Globus pallidus (tissue), 1 donor: ENCODE measurements at places on chromosomes 6 and 20.

- no peak for DNase-seq
Measured at GRCh38 chr20:9736373-9736772, 102.5 kb downstream of the PAK5 start.

DNA sequence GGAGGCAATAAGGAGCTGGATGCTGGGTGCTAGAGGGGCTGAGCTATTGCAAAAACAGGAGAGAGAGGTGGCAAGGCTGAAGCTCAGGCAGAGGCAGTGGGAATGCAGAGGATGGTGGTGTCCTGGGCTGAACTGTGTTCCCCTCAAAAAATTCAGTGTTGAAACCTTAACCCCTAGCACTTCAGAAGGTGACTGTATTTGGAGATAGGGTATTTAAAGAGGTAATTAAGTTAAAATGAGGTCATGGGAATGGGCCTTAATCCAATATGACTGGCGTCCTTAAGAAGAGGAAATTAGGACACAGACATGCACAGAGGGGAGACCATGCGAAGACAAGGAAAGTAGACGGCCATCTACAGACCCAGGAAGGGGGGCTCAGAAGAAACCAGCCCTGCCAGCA lies 11.5 kb upstream of the MMP9 start:
- no peak for DNase-seq

DNA sequence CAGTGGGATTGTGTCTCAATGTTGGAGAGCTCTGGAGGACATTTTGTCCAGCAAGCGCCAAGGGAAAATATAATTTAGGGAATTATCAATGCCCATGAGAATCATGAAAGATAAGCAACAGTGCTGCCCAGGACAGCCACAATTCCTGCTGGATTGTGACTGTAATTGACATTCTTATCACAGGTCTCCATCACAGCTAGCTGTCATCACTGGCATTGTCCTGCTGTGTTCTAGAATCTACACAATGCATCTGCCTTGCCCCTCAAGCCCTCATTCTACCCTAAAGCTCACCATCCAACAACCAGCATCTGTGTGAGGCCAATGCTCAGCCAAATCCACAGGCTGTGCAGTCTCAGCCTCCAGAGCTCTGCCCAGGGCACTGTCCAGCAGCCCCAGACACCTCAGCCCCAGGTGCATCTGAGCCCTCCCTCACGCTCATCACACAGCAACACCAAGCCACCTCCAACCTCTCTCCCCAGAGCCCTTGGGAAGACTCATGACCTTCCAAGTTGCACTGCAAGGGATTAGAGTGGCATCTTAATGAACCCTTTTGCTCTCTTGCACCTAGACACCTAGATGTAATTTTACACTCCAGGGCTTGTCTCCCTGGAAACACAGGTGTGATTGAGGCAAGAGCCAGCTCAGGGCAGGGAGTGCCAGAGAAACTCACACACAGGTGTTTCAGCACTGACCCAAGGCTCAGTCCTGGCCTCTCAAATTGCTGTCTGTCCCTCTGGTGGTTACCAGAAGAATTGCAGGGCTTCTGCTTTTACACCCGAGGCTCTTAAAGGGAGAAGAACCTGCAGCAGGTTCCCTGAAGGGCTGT lies 85.2 kb upstream of the PHACTR3 start:
- peak; percentile 18 for DNase-seq

DNA sequence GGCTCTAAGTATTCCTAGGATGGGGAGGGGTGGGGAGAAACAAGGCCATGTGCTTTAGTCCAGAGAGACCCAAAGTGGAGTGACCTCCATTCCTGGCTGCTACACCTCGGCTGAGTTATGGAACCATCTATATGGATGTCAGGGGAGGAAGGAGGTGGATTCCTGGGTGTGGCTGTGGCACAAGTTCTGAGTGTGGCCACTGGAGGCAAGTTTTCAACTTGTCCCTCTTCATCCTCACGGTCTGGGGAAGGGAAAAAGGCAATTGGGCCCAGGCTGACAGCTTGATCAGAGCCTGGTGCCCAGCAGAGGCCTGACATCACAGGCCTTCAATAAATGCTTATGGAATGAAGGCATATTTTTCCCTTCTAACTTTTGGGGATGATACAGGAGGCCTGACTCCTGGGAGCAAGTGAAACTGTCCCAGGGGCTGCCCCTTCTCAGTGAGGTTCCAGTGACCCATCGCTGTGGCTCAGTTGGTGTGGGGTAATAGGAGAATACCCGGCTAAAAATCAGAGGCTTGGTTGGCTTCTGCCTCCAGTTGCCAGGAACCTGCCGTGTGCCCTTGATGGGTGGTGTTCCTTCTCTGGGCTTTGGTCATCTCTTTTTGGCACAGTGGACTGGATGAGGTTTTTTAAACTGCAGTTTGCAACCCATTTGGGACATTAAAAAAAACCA lies 1.8 kb upstream of the ITPR3 start:
- no peak for DNase-seq

DNA sequence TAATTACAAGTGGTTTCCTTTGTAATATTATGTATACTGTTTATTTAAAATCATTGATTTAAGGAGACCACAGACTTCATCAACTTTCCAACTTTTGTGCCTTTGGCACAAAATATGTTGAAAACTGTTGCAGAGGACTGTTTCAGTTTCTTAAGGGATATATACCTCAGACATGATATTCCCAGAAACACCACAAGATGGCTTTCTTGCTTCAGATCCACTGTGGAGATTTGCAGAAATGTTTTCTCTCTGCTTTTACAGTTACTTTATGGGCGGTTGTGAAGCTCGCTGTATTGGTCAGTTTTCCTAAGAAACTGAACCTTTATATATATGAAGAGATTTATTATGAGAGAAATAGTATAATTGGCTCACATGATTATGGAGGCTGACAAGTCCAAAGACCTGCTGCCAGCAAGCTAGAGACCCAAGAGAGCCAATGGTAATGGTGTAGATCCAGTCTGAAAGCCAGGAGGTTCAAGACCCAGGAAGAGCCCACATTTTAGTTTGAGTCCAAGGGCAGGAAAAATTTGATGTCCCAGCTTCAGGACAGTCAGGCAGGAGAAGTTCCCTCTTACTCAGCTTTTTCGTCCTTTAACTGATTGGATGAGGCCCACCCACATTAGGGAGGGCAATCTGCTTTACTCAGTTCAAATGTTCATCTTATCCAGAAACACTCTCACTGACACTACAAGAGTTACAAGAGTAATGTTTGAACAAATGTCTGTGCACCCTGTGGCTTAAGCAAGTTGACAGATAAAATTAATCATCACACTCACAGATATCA lies 12.8 kb downstream of the ME1 start:
- DNase-seq: peak; percentile 28

GRCh38 chr6:168678588-168678987 lies 237.6 kb downstream of the SMOC2 start:
- no peak for DNase-seq

DNA sequence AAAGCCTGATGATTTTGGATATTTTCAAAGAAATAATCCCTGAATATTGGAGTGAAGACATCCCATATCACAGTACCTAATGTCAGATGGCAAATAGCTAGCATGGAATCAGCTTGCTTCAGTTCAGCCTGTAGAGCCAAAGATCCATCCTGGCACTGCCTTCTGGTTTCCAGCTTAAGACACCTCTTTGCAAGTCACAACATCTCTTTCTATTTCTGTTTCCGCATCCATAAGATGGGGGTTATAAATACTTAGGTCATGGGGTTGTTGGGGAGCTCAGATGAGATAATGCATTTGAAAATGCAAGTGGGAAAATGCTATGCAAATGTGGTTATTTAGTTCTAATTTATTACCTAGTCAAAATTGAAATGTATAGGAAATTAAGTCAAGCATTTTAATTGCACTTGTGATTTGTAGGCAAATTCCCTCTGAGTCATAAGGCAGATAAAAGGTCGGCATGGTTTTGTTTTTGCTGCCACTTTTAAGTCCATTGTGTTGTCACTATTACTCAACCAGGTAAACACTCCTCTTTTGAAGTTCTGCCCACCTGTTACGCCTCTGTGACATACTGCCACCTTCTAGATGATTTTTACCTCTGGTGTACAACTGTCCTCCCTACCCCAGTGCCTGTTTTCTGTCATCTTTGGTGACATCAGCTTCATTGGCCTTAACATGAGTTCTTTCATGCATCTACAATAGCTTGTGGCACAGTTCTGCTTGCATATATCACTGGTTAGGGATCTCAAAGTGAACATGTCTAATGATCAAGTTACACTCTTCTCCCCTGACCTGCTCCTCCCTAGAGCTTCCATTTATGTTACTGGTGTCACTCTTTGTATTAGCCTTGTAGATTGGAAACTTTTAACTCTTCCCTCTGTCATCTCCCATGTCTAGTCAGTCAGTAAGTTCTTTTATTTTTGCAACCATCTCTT lies 96.6 kb downstream of the CDKAL1 start:
- DNase-seq: no peak

DNA sequence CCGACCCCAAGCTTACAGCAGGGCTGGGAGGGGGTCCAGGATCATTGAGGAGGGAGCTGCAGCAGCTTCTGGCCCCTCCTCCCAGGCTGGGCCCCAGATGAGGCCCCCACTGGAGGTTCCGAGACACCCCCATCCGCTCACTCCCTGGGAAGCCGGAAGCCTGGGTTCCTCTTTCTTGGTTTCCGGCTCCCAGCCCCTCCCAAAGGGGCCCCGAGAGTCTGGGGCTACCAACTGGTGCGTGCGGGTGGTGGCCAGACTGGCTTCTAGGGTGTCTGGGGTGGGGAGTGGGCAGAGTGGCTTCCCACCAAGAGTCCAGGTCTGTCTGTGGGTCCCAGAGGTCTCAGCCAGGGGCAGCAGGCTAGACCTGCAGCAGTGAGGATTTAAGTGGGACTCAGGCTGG lies 2.2 kb downstream of the RGS19 start:
- DNase-seq: peak; percentile 33

DNA sequence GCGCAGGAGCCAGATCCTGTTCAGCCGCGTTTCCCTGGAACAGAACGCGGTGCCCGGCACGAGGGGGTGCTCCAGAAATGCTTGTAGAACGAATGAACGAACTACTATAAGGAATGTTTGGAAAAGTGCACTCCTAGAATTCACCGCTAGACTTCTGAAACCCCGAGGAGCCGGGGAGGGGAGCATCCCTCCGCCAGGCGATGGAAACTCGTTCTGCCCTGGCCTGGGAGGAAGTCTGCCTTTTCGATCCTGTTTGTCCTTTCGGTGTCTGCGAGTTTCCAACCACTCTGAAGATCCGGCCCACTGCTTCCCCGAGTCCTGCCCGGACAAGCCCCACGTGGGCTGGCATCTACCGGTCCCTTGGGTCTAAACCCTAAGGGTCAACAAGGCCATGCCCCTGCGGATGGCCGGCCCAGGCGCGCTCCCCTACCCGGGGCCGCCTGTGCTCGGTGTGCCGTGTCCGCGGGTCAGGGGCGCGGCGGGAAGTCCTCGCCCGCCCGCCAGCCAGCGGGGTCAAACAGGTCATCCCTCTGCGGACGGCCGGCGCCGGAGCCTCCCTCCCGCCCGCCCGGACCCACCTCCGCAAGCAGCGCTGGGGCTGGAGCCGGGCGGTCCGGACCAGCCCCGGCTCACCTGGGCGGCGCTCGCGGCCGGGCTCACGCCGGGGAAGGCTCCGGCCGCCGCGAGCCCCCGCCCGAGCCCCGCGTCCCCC lies 526 bp downstream of the SULF2 start:
- no peak for DNase-seq

- no peak for DNase-seq
Measured at GRCh38 chr6:87444362-87444761, 28.4 kb upstream of the SLC35A1 start.

DNA sequence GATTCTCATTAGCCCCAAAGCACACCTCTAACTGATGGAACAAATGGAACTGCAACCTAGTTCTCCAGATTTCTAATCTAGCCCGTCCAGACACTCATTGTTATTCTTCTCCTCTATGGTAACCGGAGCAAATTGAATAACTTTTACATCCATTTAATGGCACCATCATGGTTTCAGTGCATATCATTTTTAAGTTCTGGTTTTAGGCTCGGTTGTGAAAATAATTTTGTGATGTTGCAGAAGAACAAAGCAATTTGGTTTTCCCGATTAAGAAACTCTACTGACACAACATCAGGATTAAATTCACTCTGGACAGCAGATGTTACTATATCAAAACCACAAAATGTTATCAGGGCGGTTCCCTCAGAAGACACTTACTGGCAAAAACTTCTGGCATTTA lies 42.5 kb upstream of the HBS1L start:
- DNase-seq: no peak

DNA sequence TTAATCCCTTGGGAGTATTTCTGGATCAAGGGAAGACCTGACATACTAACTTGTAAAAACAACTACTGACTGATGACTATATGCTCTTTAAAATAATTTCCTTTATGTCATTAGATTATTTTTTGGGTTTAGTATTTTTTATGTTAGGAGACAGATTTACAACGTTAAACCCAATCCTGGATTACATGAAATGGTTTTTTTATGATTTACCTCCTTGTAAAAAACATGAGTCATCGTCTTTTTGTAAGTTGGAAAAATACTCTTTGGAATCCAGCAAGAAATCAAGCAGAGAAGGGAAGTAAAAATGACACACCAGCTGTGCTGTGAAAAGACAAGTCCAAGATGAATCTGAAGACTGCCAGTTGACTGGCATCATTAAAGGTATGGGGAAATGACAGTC lies 6.7 kb downstream of the STK4 start:
- no peak for DNase-seq

- DNase-seq: no peak
Measured at GRCh38 chr20:57907131-57908000, 197.6 kb upstream of the PMEPA1 start.

DNA sequence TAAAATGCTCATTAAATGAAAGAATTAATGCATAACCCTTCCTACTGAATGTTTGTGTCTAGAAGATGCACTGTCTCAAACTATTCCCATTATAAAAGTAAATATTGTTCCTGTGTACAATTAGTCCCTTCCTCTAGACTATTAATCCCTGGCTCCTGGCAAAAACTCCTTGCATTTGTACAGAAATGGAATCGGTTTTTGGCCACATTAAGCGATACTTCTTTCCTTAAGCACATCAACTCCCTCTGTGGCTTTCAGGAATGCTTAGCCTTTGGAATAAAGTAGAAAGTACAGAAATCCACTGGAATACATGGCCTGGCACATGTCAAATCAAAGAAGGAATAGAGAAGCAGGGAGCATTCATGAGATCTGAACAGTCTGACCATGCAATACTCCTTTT lies 179.8 kb downstream of the GMPR start:
- DNase-seq: no peak

DNA sequence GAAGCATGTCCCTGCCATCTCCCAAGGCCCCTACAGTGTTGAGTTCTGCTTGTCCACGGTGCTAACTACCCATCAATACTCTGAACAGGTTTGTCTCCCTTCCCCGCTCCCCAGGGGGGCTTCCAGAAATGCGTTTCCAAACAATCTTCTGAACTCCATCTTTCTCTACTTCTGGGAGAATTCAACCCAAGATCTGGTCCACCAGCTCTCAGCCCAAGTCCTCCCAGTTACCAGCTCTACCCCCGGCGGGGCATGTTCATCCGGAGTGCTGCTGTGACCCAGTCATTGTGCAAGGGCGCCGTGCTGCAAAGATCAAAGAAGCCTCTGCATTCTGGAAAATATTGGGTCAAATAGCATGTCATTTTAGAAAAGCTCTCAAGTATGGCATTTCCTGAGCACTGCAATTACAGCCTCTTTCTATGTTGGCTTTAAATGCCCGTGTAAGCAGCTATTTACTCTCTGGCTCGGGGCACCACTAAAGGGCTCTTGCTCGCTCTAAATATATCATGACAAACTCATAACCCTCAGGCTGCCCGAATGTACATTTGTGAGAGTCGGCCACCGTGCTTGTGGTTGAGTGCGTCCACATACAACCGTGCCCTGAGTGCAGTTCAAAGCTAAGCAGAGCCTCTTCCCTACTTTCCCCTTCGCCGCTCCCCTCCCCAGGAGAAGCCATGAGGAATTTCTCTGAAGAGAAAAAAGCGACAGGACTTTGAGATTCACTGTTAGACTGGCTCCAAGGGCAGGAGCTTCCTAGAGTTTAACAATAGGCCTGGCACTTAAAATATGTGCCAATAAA lies 71.6 kb downstream of the BANF2 start:
- no peak for DNase-seq
